ENCODE measurements at places on chromosomes 11 and 22.
A peak's percentile ranks its signal among the peaks of the same experiment; 100 is the strongest.

DNA sequence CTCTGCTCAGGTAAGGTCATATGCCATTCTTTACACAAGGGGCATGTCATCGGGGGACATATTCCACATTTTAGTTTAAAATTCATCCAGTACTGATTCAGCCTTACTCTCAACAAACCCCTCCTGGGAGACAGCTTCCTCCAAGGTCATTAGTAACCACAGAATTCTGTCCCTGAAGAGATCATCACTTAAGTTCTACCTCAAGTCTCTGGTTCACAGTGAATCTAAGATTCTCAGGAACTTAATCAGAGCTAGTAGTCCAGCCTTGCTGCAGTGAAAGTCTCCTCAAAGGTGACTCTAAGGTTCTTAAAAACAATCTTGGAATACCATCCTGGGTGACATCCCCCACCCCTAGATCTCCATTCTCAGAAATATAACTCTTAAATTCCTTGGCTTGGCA, 18.9 kb upstream of the GDPD4 start:
- no peak for DNase-seq

DNA sequence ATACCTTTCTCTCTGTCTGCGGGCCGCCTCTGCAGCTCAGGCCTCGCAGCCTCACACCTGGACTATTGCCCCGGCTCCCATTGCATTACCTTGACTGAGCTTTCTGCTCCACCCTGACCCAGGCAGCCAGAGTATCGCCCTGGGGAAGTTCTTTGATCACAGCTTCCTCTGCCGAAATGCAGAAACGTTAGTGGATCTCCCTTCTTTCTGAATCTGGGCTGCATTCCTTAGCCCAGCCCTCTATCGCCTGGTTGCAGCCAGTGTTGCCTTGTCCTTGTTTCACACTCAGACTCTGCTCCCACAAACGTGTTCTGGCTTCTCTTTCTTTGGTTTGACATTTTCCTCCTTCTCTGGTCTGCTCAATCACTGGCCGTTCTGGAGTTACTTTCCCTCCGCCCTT, 195.7 kb downstream of the ADAMTS15 start:
- no peak for DNase-seq

- no peak for DNase-seq
Observed at GRCh38 chr22:28604966-28605761, 74.5 kb downstream of the TTC28 start.

GRCh38 chr11:21963013-21963412, 229.9 kb upstream of the ANO5 start:
- no peak for DNase-seq

DNA sequence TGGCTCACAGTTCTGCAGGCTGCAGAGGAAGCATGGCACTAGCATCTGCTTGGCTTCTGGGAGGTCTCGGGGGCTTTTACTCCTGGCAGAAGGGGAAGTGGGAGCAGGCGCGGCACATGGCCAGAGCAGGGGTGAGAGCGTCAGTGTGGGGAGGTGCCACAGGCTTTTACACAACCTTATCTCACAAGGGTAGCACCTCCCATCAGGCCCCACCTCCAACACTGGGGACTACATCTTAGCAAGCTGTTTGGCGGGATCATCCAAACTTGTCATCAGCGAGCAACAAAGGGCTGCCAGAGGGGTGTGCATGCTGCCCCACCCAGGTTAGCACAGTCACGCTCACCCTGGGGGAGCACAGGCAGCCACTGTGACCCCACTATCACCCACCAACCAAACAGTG, 18.9 kb upstream of the YPEL1 start:
- no peak for DNase-seq

DNA sequence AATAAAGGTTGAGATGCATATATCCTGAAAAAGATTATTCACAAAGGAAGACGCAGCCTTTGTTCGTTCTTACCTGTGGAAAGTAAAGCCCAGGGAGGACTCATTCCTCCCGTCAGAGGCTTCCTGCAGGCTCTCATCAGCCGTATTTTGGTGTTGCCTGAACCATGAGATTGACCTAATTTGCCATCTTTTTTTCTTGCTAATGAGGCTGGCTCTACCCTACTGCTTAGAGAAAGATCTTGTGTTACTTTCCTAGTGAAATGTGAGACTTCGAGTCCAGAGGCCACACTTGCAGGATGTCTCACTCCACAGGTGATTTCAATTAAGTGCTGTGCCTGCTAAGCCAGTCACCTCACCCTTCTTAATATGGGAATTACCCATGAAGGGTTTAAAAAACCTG, 269.9 kb downstream of the NTM start:
- DNase-seq: no peak

- no peak for DNase-seq
Observed at GRCh38 chr11:30758012-30758411, 171.9 kb upstream of the MPPED2 start.

GRCh38 chr11:34180040-34180813, 74.8 kb downstream of the NAT10 start:
- DNase-seq: peak; percentile 60

GRCh38 chr11:2120359-2121100, 18.7 kb downstream of the IGF2 start:
- DNase-seq: no peak

DNA sequence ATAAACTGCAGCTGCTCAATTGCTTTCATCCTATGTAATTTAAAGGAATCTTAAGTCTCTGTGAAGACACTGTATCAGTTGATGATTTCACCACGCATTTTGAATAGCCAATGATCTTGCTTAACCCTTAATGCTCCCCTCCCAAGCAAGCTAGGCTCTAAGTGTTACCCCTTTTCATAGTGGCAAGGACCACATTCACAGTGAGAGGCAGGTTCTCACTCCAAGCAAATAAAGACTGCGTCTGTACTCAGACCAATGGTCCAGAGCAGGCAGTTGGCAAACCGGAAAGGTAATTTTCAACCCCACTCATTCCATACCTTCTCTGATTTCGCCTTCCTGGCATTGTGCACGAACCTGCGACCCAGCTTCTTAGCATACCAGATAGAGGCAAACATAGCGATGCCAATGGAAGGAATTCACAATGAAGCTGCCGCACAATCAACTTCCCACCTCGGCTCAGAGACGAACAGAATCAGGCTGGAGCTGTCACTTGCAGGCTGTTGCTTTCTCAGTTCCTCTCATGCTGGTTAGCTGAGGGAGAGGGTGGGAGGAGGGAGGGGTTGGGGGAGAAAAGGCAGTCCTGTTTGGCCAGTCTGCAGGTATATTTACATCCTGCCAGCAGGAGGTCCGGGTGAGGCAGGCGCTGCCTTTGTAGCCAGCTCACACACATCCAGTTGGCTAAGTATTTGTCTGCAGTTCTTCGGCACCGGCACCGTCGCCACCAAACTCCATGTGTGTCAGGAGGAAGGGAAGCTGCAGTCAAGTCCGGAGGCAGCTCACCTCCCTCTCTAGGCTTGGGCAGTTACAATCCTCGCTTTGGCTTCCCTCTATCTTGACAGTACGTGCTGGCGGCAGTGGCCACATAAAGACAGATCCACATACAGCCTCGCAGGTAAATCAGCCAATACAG, 1151.2 kb upstream of the CCDC90B start:
- peak; percentile 16 for DNase-seq

DNA sequence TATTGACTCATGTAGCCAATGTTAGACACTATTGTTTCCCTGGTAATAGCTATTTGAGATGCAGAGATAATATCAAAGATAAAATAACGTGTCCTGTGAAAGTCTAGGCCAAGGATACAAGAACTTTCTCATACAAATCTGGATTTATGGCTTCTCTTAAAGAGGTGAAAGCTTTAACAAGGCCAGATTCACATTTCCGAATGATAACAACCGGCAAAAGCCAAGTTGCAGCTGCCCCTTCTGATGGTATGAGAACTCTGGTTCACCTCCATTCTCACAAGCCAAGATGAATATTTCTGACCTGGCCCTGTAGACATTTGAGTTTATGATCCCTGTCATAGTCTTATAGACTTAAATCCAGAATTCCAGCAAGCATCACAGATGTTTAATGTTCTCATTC, 230.4 kb upstream of the ZC3H12C start:
- no peak for DNase-seq

DNA sequence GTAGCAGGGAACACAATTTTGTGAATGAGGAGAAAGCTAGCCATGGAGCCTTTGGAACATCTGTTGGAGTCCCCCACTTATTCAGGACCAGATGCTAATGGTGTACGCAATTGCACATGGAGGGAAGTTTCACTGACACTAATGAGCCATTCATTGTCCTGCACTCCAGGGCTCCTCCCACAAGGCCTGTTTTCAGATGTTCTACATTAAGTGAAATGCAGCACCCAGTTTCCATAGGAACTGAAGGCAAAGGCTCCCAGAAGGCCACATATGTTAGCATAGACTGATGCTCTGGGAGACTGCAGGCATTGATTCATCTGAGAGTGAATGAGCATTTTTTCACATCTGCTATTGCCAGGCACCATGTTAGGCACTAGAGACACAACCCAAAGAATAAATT, 399.5 kb downstream of the ETS1 start:
- DNase-seq: no peak

GRCh38 chr11:94766713-94767206, 1.4 kb upstream of the AMOTL1 start:
- no peak for DNase-seq

DNA sequence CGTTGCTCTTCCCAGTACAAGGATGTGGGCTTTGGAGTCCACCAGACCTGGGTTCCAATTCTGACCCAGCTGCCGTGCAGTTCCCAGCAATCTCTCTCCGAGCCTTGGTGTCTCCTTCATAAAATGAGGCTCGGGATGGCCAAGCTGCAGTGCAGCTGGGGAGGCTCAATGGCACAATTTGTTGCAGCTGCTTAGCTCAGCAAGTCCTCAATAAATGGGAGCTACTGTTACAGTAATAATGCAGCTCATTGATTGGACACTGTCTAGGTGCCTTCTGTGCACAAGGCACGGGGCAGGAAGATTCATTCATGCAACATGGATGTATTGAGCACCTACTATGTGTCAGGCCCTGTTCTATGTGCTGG, 37.1 kb downstream of the SHISAL1 start:
- DNase-seq: no peak

- no peak for DNase-seq
Observed at GRCh38 chr11:62573006-62573591, 592 bp downstream of the EEF1G start.

DNA sequence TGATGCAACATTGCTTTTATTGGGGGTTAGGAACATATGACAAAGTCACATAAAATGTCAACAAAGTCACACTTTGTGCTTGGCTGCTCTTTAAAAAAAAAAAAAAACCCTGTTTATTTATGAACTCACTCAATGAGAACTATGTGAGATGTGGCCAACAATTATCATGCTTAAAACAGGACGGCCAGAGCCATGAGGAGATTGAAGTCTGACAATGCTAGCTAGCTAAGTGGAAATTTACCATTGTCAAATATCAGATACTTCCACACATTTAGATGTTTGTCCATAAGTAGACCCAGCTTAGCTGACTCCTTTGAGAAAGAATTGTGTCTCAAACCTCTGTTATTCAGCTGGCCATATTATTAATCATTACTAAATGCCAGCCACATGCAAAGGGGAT, 26.9 kb downstream of the BLID start:
- no peak for DNase-seq

DNA sequence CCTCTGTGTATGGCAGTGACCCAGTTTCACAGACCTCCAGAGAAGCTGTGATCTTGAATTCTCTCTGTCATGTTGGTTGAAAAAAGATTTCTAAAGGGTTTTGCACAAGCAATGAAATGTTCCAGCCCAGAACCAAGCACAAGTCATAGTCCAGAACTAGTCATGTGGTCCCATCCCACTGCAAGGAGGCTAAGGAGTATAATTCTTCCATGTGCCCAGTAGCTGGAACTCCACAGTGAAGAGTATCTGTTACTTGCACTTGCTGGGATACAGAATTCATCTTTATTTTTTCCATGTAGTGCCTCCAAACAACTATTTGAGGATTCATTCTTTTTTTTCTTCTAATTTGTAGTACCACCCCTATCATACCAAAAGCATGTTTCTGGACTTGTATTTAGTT, 9.9 kb upstream of the MMP8 start:
- DNase-seq: no peak

DNA sequence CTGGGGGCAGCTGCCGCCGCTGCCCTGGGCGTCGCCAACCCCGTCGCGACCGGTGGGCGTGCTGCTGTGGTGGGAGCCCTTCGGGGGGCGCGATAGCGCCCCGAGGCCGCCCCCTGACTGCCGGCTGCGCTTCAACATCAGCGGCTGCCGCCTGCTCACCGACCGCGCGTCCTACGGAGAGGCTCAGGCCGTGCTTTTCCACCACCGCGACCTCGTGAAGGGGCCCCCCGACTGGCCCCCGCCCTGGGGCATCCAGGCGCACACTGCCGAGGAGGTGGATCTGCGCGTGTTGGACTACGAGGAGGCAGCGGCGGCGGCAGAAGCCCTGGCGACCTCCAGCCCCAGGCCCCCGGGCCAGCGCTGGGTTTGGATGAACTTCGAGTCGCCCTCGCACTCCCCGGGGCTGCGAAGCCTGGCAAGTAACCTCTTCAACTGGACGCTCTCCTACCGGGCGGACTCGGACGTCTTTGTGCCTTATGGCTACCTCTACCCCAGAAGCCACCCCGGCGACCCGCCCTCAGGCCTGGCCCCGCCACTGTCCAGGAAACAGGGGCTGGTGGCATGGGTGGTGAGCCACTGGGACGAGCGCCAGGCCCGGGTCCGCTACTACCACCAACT, 1.0 kb downstream of the FUT4 start:
- DNase-seq: no peak

- DNase-seq: no peak
Observed at GRCh38 chr22:36727927-36728488, 24.5 kb upstream of the CACNG2 start.

GRCh38 chr22:26418620-26419019, 10.4 kb upstream of the ASPHD2 start:
- DNase-seq: no peak

- peak; percentile 51 for DNase-seq
Observed at GRCh38 chr11:94768602-94769541, 716 bp downstream of the AMOTL1 start.

DNA sequence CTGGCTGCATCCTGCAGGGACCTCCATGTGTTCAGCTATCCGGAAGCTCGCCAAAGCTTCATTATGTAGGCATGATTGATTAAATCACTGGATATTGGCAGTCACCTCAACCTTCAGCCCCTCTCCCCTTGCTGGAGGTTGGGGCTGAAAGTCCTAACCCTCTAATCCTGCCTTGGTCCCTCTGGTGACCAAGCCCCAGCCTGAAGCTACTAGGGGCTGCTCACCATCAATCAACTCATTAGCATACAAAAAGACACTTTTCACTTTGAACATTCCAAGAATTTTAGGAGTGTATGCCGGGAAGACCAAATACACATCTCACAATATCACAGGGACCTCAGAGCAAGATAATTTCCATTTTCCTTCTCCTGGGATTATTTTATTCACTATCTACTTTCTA, 38.8 kb upstream of the TPBGL start:
- DNase-seq: no peak
